ENCODE measurements at places on chromosomes 1 and 21.
A peak's percentile ranks its signal among the peaks of the same experiment; 100 is the strongest.

- peak; percentile 54 for DNase-seq
Observed at GRCh38 chr1:212484701-212485570, 52.2 kb downstream of the NENF start.

DNA sequence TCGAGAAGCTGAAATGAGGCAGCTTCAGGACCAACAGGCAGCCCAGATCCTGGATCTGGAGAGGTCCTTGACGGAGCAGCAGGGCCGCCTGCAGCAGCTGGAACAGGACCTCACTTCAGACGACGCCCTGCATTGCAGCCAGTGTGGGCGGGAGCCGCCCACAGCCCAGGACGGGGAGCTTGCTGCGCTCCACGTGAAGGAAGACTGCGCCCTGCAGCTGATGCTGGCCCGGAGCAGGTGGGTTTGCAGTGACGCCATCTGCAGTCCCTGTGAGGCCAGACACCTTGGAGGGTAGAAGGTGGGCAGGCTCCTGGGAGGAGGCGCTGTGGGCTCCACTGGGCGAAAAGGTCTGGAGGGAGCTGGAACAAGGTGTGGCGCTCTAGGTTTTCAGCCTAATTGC, 39.7 kb downstream of the PCNT start:
- no peak for DNase-seq

GRCh38 chr1:155504207-155504606, 58.4 kb downstream of the ASH1L start:
- DNase-seq: no peak

- no peak for DNase-seq
Observed at GRCh38 chr1:190679983-190680382, 202.3 kb upstream of the BRINP3 start.

DNA sequence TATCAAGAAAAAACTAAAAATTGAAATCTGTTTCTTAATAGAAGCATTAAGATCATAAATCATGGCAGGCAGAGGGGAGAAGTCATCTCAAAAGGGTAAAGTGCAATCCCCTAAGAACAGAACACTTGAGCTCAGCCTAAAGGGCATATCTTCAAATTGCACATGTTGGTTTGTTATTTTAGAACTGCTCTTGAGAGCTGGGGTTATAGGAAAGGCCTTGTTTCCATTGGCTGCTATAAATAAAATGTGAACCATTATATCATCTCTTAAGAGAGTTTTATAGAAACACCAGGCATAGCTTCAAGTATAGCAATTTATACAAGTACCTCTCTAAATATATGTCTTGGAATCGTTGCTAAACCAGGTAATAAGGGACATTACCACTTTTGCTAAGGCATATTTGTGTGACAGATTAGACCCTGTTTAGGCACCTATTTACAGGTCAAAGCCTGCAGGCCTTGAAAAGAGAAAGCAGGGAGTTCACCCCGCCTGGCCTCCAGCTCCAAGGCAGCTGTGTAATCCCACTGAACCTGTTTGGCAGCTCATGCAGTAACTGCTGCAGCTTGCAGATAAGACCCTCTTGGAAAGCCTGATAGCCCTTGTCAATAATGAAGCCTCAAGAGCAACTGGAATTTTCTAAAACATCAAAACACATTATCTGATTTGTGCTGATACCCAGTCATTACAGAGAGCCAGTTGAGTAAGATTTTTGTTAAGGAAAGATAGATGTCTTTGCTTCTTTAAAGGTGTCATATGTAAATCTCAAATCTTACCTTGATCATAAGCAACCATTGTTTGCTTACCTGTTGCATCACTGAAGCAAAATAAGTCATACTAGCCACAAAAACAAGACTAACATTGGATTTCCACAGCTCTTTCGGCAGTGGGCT, 24.2 kb upstream of the SYDE2 start:
- no peak for DNase-seq

DNA sequence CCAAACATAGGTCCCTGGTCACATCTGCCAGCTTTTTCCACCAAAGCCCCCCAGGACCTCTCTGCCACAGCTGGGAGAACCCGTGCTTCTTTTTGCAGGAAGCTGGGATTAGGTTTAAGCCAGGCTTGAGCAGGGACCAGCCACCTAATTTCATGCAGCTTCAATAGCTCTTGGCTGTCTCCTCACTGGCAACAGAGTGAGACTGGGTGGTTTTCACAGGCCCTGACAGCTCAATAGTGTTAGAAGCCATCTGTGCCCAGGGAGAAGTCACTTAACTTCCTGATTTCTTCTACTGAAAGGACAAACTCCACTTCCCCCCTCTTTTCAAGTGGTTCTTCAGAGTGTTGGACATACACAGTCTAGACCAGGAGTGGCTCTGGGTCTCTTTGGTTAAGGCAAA, 20.4 kb upstream of the SRSF4 start:
- no peak for DNase-seq
